ENCODE measurements at places on chromosomes 1 and 21. TPM values are rescaled to one million over a fixed set of nuclear protein-coding genes. Genes with fewer than 3 reads are reported as not detected.

Gene TBX15
- total RNA-seq: not detected

Gene ZBTB37
- total RNA-seq: 1.3 TPM

Gene IL12RB2
- 0.12 TPM for total RNA-seq

Gene TMEM167B
- total RNA-seq: 7.9 TPM

Gene ZYG11A
- 2.7 TPM for total RNA-seq

Gene IFNAR2
- 11.6 TPM for total RNA-seq

Gene SOX13
- total RNA-seq: 16.4 TPM

Gene HAO2
- total RNA-seq: not detected

All from A549 treated with Mapracorat at 1 μM for 4 hours (cell line).